ENCODE measurements at places on chromosomes 2 and 18. TPM values are rescaled to one million over a fixed set of nuclear protein-coding genes. Genes with fewer than 3 reads are reported as not detected.

Gene LAMA1
- total RNA-seq: 0.07 TPM

Gene SRD5A2
- 0.06 TPM for total RNA-seq

Gene COLEC12
- 0.06 TPM for total RNA-seq

Gene CARF
- 1.3 TPM for total RNA-seq

Gene SFTPB
- total RNA-seq: 0.06 TPM

Gene SP3
- total RNA-seq: 36.7 TPM

Gene AQP12A
- total RNA-seq: not detected

Gene MARCO
- 0.05 TPM for total RNA-seq

Gene DAW1
- 3.2 TPM for total RNA-seq

Gene CFAP53
- total RNA-seq: 0.38 TPM

Gene ASNSD1
- total RNA-seq: 35.9 TPM

Gene PJVK
- total RNA-seq: 1.5 TPM

Gene CSRNP3
- total RNA-seq: 0.01 TPM

Gene LIMS3
- not detected for total RNA-seq

Gene NCKAP5
- total RNA-seq: 0.83 TPM

Gene ACTG2
- total RNA-seq: 0.30 TPM

Gene CDK15
- not detected for total RNA-seq

Gene DCDC2C
- total RNA-seq: not detected

Gene PSMG2
- 67.8 TPM for total RNA-seq

Gene WIPF1
- total RNA-seq: 16.2 TPM

Gene GPBAR1
- total RNA-seq: 0.29 TPM

Gene CDH7
- not detected for total RNA-seq

Gene DPP4
- total RNA-seq: 1.1 TPM

Gene BOK
- total RNA-seq: 27.7 TPM

Gene HNMT
- total RNA-seq: 1.3 TPM

Gene HOXD13
- total RNA-seq: 0.15 TPM

Gene RAX
- total RNA-seq: not detected

Gene SCN1A
- total RNA-seq: not detected

Measured in A549 treated with Hydrocortisone at 1 μM for 4 hours (cell line).